ENCODE measurements at places on chromosomes 13 and 19.

GRCh38 chr13:52009946-52010345, 1.3 kb downstream of the ATP7B start:
- no peak for DNase-seq

DNA sequence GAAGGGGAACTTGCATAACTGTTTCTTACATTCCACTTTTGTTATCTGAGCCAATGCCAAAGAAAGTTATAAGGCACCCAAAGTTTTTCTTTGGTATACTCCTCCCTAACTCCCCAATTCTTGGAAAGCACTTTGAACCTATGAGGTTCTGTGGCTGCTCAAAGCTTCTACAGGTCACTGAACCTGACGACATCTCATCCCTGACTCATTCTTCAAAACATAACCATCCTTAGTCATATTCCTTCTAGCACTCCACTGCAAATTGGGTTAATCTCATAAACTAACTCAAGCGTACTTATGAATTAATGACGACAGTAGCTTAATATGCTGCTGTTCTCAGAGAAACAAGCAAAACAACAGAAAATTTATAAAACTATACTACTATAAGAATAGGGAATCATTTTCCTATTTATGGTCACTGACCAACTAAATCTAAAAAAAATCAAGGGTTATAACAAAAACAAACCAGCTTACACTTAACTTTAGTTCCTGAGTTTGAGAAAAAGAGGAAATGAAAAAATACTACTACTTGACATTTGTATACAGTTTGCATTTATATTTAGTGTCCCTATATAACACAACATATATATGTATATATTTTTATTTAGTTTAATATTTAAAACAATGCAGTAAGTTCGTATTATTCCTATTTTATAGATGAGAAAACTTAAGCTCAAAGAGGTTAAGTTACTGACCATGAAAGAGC, 69.1 kb downstream of the CAB39L start:
- DNase-seq = no peak

GRCh38 chr19:30214651-30215051, 157.5 kb upstream of the ZNF536 start:
- DNase-seq = no peak

DNA sequence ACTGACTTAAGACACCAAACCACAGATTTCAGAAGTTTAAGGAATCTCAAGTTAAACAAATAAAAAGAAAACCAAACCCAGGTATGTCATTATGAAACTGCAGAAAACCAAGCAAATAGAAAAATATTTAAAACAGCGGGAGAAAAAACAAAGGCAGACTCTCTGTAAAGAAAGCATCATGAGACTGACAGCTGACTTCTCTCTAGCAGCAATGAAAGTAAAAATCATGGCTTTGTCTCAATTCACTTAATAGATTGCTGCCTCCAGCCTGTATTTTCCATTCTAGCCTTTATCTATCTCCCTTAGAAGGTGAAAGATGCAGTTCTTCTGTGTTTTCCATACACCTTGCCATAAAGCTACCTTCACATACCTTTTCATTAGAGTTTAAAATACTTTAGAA, 131.1 kb upstream of the IPO5 start:
- no peak for DNase-seq

DNA sequence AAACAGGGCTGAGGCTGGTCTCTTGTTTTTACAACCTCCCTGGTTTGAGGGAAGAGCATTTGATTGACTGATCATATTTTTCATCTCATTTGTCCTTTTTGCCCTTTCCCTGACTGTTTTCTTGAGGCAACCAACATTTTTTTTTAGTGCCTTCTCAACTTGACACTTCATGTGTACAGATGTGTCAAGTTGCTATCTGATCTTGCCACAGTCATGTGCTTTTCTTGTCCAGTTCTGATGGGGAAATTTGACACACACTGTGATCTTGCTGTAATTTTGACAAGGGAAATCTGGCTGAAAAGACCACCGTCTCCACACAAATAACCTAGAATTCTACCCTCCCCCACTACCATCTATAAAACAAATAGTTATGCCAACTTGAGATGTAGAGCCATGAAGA, 329.6 kb downstream of the KCTD12 start:
- DNase-seq = no peak

- no peak for DNase-seq
These were observed 20.3 kb upstream of the EPHX3 start for GRCh38 chr19:15252398-15253018.

DNA sequence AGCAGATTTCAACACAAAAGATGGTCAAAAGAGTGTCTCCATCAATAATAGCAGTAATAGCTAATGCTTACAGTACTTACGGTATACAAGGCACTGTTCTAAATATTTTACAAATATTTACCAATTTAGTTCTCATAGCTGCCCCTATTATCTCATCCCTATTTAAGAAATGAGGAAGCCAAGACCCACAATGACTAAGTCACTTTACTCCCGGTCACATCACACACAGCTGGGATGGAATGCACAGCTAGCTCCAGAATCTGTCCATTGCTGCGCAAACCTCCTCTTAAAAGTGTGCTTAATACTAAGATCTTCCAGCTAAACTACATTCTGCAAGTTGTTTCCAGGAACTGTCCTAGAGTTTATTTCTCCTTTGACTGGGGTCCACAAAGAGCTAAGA, 63.4 kb downstream of the RAP2A start:
- DNase-seq = no peak

DNA sequence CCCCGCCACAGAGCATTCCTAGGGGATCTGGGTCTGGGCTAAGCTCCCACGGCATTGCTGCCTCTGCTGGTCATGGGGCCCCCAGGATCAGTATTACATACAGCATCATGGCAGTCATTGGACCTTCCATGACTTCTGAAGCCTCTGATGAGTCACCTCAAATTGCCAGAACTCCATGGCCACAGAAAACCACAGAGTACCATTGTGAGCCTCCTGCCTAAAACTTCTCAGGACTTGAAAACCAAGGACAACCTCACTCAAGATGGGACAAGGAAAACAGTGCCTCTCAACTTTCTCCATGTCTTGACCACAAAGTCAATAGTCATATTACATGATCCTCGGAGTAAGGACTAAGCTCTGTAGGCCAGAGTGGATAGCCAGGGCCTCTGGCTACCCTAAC, 306.0 kb downstream of the GPC5 start:
- DNase-seq = no peak

GRCh38 chr13:102608974-102609373, 12.2 kb downstream of the TPP2 start:
- DNase-seq = no peak

- DNase-seq = no peak
These were observed 1363.5 kb upstream of the PCDH20 start for GRCh38 chr13:62779161-62779560.

Measured in activated T-cell treated with anti-CD3 and anti-CD28 coated beads for 48 hours (primary cell).